ENCODE measurements at places on chromosomes 3 and 15.

DNA sequence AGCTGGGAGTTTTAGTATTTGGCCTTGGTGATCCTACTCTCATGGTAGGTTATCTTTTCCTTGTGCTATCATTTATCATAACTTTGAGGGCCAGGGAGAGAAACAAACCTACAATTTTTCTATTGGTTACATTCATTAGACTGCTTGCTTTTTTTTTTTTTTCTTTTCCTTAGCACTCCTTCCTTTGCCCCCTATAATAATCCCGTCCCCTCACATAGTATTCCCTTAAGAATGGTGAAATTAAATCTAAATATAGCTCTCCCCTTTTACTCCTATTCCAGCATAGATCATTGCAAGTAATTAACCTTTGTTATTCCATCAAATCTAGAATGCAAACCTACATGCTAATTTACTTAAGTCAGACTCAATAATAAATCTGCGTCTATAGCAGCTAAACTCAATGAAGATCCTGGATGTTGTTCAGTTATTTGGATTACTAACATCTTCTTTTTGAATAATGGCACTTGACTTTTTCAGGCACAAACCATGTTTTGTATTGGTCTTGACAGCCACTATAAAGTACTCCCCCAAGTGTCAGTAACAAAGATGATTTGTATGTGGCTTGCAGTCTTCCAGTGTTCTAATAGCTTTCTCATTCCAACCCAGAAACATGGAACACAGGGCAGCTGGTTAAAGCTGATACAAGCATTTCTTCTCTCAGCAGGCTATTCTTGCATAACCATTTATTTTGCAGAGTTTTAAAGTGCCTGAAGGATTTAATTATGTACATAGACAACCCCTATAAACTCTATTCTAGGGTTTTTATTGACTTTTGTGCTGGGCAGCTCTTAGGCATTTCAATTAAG, 420.6 kb downstream of the MECOM start:
- no peak for DNase-seq

DNA sequence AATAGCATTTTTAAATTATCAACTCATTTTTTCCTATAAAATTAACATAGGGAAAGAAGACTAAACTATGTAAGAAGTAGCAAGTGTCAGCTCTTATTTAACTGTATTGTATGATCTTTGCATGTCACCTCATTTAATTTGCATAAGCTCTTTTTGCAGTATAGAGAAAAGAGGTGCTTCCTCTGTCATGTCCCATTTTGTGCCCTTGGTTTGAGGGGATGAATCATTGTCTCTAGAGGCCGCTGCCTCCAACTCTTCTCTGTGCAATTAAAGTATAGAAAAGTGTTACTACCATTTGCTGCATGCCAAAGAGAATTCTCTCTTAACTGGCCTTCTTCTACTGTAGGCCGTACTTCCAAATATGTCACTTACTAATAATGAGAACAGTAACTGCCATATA, 93.4 kb downstream of the LRRC28 start:
- no peak for DNase-seq

DNA sequence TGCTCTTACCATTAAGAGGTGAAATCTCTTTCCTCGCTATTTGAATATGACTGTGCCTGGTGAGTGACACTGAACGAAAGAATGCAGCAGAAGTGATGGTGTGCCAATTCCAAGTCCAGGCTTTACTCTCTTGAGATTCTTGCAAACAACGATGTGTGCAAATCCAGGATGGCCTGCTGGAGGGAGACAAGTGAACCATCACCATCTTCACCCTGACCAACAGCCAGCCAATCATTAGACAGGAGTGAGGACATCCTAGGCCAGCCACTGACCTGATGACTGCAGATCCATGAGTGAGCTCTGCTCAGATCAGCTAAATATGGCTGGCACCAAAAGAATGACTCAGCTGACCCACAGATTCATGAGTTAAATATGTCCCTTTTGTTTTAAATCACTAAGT, 878.0 kb downstream of the PDCD6IP start:
- no peak for DNase-seq

GRCh38 chr3:107213044-107213669, 164.1 kb upstream of the CCDC54 start:
- DNase-seq = no peak

GRCh38 chr3:13546667-13547171, 2.2 kb upstream of the FBLN2 start:
- no peak for DNase-seq

GRCh38 chr15:67110361-67110781, 45.0 kb downstream of the SMAD3 start:
- DNase-seq = no peak

- DNase-seq = no peak
Measured at GRCh38 chr3:175389560-175389959, 530.4 kb downstream of the NAALADL2 start.

GRCh38 chr3:101859882-101860448, 10.7 kb downstream of the NFKBIZ start:
- DNase-seq = no peak

DNA sequence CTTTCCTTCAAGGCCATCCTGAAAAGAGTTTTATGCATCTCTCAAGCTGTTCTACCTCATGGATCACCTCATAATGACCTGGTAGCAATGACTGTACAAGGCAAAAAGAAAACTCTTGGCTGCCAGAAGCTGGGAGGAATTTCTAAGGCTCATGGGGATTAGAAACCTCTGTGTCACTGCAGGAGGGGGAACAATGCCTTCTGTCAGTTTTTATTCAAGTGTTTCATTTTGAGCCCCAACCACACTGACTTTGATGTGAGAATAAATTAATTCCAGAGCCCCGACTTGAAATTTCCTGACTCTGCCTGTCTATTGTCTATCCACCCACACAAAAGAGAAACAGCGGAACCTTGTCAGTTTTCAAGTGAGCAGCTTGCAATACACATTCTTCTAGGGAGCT, 58.7 kb upstream of the MRPL3 start:
- no peak for DNase-seq

DNA sequence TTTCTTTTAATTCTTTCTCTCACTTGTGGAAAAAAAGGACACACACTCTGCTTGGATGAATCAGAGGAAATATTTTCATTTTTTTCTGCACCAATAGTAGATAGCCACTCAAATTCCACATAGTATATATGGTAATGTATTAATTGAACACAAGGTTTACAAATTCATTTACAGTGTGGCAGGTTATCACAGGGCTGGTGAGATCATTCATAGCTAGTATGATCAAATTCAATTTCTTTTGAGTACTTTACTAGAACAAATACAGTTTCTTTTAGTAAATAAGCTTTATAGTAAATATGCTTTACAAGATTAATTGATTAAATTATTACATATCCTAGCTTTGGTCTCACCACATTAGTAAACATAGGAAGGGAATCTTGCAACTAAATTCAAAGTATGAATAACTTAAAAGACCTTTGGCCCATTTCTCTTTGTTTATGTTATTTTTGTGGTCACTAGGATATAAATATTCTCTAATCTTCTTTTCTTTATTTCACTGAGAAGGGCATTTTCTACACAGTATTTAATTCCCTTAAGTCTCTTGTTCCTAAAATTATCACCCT, 40.1 kb upstream of the PARP14 start:
- no peak for DNase-seq

- no peak for DNase-seq
Measured at GRCh38 chr3:4818986-4819693, 160.1 kb upstream of the BHLHE40 start.
